ENCODE measurements at places on chromosomes 6 and 20.

DNA sequence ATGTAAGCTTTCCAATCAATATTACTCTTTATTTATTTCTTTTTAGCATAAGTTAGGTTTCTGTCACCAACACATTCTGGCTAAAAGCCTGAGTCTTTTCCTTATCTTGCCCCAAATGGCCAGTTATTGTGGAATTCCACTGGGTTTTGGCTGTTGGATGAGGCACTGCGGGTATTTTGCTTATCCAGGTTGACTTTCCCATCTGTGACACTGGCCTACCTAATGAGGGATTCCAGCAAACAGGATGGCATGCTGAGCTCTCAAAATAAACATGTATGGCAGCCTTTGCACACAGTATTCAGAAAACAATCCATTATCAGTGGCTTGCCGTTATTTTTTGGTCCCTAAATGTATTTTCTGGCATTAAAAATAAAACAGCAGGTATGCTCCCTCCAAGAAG, 6.5 kb upstream of the RALGAPB start:
- no peak for DNase-seq

- DNase-seq: no peak
Measured at GRCh38 chr6:125804264-125804663, 13.5 kb downstream of the NCOA7 start.

GRCh38 chr6:80343511-80343910, 237.0 kb downstream of the BCKDHB start:
- peak; percentile 37 for DNase-seq

- DNase-seq: peak; percentile 10
Measured at GRCh38 chr6:38579010-38579628, 60.6 kb downstream of the BTBD9 start.

- peak; percentile 86 for DNase-seq
Measured at GRCh38 chr6:43724914-43725642, 37.5 kb upstream of the MRPS18A start.

DNA sequence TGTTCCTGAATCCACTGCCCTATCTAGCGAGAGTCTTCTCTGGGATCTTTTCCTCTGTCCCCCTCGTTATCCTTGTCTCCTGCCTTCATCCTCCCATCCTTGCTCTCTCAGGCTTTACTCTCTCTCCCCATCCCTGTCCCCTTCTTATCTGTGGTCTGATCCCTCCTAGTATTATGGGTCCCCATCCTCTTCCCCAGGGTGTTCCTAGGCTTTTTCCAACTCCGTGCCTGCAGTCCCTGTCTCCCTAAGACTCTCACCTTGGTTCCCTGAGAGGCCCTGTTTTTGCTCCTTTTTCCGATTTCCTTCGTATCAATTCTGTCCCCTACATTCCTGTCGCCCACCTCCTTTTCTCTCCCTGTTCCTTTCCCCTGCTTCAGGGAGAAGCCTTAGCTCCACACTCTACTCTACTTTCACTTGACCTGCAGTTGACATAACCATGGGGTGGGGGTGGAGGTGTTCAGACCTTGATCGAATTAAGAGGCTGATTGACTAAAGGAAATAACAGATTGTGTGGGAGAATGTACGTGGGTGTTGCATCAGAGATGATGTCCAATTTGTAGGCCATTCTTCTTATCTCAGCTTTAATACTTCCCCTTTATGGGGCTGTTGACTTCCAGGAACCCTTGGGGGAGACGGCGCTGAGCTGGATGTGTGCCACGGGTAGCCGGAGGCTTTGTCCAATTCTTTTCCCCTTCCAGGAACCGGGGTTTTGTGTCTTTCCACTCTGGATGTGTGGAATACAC, 905 bp downstream of the PPARD start:
- peak; percentile 34 for DNase-seq

DNA sequence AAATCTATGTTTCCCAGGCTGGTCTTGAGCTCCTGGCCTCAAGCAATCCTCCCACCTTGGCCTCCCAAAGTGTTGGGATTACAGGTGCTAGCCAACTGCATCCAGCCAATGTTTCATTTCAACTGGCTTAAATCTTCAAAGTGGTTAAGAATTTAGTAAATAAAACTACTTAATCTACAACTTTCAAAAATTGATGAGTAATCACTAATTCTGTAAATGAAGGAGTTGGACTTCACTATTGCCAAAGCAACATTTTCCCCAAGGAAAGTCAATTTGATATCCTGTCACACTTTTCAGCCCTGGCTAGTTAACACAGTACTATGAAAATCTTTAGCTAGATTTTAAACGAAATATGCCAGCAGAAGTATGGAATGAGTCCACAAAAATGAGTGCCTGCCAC, 3.8 kb downstream of the TOMM6 start:
- no peak for DNase-seq

GRCh38 chr6:165511807-165512206, 151.2 kb downstream of the PDE10A start:
- DNase-seq: no peak

DNA sequence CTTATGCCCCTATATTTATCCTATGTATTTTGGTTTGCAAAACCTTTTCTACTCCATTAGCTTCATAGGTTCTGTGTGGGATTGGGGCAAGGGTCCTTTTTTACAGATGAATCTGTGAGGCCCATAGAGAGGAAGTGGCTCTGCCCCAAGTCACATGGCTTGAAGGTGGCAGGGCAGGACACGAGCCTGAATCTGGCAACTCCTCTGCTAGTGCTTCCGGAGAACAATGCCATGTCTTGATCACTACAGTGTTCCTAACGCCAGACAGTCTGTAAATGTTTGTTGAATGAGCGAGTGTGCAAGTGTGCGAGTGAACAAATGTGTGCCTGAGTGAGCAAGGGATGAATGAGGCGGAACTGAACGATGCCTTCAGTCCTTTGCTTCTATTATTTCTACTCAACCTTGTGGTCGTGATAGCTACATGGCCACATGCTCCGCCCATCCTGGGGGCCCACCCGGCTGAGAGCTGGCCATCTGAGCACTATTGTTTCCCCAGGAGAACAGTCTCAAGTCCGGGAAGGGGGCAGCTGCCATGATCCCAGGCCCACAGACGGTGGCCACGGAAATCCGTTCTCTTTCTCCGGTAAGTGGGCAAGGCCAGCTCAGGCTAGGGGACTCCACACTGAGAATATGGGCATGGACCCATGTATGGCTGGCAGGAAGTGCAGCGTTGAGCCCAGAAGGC, 17.8 kb upstream of the AAR2 start:
- DNase-seq: no peak

- DNase-seq: no peak
Measured at GRCh38 chr6:87543696-87544473, 45.9 kb downstream of the RARS2 start.

- DNase-seq: no peak
Measured at GRCh38 chr6:131575834-131576478, 2.9 kb downstream of the ARG1 start.

DNA sequence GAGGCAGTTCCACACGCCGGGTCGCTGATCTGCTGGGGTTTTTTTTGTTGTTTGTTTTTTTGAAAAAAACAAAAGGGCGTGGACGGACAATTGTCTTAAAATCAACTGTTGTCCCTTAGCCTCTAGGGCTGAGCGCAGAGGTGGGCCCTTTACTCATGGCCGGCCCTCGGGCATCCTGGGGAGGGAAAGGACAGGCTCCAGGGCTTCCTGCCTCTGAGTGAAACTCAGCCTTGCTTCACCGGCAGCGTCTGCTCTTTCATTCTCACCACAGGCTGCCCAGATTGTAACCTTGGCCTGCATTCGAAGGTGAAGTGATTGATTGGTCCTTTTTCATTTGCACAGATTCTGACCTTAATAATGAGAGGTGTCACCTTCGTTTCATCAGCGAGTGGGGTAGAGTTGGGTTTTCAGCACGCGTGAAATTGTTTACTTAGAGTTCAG, 797 bp downstream of the SMIM13 start:
- peak; percentile 78 for DNase-seq

DNA sequence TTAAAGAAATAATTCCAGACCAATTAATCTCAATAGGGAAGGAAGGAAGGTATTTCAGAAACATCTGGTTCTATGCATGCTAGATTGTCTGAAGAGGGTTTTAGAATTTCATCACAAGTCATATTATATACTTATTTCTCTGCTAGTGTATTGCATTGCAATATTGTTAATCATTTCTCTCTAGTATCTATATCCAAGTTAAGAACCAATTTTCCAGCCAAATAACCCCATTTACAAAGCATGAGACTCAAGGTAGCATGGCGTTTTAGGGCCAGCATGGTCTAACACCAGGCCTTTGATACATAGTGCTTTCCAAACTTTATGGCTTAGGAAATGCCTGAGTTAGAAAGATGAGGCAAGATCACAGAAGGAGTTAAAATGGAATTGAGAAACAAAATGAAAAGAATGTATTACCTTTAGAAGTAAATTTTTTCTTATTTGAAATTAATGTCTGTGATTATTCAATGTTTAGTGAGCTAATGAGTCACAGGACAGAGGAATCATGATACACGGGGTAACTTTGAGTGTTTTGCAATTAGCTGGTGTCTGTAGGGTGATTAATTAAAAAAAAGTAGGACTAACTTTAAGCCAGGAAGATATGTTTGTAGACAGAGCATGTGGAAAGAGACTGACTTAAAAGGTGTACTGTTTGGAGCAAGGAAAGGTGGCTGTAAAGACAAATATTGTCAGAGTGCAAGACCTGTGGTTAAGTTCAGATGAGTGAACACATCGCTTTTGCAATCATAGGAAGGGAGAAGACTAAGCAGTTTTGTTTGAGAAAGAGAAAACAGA, 1006.2 kb upstream of the CITED2 start:
- peak; percentile 60 for DNase-seq

GRCh38 chr6:117951783-117952182, 44.7 kb downstream of the SLC35F1 start:
- no peak for DNase-seq

DNA sequence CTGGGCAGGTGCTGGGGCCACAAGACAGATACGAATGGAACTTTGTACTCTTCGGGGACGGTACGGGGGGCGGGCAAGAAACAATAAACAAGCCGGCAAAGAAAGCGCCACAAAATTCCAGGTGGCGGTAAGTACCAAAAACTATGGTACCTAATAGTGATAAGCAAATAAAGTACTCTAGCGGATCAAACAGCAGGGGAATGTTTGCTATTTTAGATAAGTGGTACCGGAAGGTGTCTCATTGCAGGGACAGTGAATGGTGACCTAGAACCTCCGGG, 15.1 kb upstream of the RIPK1 start:
- no peak for DNase-seq

- DNase-seq: no peak
Measured at GRCh38 chr6:147643341-147644200, 135.1 kb downstream of the SAMD5 start.

GRCh38 chr6:81864124-81864523, 111.6 kb upstream of the TENT5A start:
- DNase-seq: no peak

DNA sequence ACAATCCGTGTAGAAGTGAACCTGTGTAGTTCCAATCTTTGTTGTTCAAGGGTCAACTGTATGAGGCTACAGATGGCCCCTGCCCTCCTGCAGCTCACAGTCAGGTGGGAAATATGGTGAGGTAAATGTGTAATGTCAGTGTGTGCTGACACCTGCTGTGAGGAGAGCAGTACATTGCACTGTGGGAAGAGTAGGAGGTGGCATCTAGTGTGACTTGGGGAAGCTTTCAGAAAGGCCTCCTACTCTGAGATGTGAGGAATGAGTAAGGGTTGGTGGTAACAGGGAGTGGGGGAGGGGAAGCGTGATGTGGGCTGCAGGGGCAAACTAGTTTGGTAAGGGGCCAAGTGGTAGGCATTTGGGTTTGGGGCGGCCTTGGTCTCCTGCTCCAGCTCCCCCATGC, 188.8 kb downstream of the FARS2 start:
- DNase-seq: no peak

GRCh38 chr6:129711271-129711631, 1.3 kb upstream of the ARHGAP18 start:
- DNase-seq: peak; percentile 13

- DNase-seq: no peak
Measured at GRCh38 chr20:35583636-35584560, 31.7 kb upstream of the SPAG4 start.

DNA sequence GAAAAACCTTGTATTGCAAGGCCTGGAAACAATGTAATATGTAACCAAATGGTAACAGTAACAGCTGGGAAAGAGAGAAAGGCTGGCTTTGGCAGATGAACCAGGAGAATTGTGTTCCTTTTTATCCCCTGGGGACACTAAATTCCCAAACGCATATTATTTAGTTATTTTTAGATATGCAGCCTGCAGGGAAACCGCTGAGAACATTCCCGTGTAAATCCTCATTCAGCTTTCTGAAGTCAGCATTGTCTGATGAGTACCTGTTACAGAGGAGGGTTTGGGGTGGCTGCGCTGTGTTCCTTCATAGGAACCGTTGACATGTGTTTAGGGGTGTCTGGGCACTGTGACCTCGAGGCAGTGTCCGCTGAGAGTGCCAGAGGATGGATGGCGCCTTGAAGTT, 101.3 kb downstream of the SMOC2 start:
- DNase-seq: no peak

DNA sequence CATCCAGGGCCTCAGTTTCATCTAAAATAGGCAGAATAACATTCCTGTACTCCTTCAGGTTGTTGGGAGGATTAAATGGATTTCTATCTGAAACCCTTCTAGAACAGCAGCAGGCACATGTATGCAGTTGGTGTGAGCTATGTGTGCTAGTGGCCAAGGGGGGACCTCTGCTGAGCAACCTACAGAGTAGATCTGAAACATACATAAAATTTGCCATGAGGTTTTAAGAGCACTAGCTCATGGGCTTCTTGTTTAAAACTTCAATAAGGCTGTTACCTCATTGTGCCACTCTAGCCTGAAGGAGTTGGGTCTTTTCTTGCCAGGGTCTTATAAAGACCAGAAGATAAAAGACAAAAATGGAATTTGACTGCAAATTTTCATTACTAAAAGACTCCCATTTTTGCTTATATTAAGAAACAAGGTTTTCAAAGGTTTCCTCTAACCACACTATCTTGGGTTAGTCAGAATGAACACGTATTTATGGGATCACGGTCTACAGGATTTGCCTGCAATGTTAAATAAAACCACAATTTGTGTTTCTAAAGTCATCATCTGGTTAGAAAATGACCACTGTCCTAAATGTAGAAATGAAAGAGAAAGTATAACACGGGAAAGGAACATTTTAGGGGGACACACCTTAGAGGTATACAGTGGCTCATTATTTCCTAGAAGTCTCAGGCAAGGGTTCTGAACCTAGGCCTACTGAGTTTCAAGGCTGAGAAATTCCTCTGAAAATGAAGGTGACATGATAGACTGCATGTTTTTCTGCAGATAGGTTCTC, 144.9 kb upstream of the OLIG3 start:
- DNase-seq: no peak

DNA sequence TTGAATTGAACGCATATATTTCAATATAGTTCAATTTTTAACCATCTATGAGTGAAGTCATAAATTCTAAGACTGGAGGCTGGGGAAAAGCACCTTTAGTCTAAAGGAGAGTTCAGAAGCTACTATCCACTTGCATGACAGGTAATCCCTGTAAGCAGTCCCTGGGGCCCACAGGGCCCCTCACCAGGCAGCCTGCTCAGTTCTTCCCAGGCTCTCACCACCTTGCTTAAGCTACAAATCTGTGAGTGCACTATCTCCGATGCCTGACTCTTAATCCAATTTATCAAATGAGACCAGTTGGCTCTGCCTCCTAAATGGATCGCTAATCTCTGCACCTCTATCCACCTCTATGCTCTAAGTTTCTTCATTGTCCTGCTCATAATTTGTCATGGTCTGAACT, 413.8 kb downstream of the PTPRT start:
- DNase-seq: no peak

All from GM23248 (cell line).